Activated CD8-positive, alpha-beta memory T cell treated with anti-CD3 and anti-CD28 coated beads for 1 hour (primary cell): ENCODE measurements at places on chromosomes 2 and 18.

DNA sequence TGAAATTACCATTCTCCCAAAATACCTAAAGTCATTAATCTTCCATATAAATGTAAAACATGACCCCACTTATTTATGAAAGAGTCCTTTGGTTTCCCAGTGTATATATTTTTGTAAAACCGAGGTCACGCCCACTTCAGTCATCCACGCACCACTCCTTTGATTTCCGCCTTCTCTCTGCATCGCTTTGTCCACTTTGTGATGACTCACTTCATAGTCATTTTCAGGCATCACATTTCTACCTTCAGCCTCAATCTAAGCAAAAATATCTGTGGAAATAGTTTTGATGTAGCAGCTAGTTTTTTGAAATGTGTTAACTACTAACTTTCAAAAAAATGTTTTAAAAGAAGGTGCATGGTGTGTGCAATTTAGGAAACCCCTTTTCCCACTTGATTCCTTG lies 793.5 kb upstream of the SOX11 start:
- DNase-seq, result no peak

DNA sequence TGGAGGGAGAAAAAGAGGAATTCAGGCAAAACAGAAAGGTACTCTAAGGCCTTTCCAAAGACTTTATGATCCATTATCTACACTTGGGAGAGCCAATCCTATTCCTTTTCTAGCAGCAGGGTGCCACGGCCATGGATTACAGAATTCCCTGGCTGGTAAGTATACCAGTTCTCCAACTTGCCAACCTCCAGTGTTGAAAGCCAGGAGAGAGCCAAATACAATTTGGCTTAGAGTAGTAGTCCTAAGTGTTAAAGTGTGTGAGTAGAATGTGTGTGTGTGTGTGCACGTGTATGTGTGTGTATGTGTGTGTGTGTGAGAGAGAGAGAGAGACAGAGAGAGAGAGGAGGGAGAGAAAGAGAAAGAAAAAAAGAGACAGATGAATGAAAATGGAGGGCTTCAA lies 43.3 kb downstream of the WDPCP start:
- no peak for DNase-seq

DNA sequence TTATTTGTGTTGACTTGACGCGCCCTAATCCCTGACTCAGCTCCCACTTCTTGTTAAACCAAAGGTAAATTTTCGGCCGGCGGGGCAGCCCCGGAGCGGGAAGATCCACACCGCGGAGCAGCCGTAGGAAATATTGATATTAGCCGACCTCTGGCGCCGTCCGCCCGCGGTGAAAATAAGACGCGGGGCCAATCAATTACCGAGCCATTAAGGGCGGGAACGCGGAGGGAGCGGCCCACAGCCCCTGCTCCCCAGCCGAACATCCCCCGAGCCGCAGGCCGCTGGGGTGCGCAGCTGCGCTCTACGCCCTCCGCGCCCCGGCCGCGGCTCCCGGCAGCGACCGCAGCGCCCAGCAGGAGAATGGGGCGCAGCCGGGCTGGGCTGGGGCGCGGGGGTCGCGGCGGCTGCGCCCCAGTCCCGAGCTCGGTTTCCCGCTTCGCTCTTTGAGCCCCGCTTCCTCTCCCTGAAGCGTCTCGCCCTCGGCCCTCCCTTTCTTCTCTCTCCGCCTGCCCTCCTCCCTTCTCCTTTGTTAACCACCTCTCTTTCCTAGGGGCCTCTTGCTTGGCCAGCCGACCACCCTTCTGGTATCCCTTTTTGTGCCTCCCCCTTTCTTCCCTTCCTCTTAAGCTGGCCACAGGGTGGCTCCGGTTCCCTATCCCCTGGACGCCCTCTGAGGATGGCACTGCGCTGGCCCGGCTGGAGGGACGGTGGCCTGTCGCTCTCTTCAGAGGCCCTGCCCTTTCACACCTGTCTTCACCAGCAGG lies 40.9 kb downstream of the CELF4 start:
- DNase-seq, result no peak

- DNase-seq, result no peak
Observed at GRCh38 chr2:69781321-69782248, 39.7 kb downstream of the ANXA4 start.

GRCh38 chr2:143575340-143575739 lies 446.1 kb downstream of the ARHGAP15 start:
- no peak for DNase-seq

DNA sequence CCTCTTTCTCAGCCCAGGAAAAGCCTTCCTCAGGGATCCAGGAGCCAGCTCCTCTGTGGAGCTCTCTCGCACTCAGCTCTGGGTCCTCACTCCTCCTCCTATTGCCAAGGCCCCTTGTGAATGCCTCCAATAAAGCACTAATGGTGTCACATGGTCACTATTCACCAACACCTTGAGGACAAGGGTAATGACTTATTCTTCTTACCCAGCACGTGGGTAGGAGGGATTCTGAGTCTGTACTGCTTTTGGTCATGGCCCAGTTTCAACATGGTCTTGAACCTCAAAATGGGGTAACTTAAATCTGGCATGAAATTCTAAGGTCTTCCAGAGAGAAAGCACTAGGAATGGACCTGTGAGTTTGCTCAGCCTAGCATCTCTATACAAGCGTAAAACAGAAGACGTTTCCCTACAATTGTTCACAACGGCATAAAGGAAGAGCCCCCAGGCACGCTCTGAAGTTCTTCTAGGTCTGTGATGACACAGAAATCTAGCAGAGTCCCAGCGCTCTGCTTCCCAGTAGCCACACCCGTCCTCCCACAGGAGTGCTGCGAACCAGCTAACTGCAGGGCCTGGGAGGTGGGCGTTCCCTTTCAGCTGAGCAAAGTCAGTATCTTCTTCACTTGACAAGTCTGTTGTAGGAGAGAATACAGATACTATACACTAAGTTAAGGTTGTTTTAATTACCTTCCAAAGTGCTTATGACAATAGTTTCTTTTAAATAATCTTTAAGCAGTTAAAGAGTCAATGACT lies 14.6 kb upstream of the KIDINS220 start:
- no peak for DNase-seq

- no peak for DNase-seq
Observed at GRCh38 chr2:217430916-217431576, 571.2 kb upstream of the TNP1 start.

DNA sequence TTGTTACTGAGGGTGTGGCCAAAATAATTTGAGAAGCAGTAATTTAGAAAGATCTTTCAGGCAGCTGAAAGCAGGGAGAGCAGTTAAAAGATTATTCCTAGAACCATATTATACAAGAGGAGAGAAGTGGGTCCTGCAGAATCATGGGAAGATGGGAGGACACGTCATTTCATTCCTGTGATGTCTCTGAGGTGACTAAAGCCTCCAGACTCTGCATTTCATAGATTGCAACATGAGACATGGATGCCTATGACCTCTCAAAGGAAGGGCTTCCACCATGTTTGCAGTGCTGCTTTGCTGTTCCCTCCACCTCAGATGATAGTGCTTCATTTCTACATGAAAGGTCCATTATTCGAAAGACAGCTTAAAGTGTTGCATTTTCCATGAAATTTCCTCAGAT lies 788.4 kb downstream of the TSN start:
- no peak for DNase-seq

DNA sequence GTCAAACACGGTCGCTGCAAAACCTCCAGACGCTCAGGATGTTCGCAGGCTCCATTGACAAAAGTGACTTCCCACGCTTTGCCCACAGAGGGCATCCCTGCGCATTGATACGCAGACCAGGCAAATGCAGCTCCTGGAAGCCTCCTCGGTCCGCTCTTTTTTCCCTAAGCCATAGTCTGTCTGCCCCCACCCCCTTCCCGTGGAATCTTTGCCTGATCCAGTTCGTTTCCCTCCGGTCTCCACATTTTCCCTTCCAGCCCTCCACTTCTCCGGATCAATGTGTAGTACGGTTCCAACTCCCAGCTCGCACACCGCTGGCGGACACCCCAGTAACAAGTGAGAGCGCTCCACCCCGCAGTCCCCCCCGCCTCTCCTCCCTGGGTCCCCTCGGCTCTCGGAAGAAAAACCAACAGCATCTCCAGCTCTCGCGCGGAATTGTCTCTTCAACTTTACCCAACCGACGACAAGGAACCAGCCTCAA lies at the start of gene DCC:
TSS of gene DCC (plus strand) at position 307 of the 481 bp plus-strand sequence. CDS start 591 bp downstream, outside the sequence.
- no peak for DNase-seq

DNA sequence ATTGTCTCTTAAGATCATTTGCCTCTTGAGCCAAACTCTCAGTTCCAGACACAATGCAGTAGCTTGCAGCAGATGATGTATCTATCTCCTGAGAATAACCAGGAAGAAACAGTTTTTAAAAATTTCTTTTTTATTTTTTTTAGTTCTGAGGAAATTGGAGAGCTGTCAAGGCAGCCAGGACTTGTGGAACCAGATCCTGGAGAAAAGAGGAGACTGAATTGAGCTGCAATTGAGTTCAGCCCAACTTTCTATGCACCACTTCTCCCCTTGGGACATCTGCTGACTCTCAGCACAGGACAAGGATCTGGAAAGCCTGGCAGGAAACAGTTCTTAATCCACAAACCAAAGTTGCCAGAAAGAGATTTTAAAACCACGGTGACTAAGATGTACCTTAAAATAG lies 13.5 kb upstream of the CSRNP3 start:
- DNase-seq, result no peak

DNA sequence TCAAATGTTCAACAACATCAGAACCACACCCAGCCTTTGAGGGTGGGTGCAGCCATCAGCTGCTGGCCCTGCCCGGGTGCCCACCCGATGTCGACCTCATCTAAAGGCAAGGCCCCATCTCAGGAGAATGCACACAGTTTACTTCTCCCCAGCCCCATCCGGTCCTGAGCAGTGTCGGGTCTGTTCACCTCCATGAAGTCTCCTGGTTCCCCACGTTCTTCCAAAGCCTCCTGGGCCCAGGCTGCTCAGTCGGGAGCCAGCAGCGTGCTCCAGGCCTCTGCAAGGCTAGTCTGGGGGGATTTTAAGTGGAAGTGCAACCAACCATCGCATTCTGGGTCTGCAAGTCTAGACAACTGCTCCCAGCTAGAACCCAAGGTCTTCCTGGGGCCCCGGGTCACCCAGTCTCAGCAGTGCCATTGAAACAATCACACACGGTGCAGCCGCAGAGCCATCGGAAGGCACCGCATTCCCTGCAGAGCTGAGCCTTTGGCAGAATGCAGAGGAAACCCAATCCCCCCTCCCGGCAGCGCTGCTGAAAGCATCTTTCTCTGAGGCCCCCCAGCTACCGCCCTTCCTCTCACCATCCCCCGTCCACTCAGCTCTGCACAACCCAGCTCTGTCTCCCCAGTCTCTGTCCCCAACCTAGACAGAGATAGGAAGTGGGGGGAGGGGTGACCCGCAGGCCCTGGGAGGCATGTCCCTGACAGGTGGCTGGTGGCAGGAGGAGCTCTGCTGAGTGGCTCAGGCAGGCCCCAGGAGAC lies 8.5 kb downstream of the ESPNL start:
- DNase-seq, result no peak

GRCh38 chr2:119852214-119852613 lies 92.5 kb downstream of the PTPN4 start:
- DNase-seq, result no peak

DNA sequence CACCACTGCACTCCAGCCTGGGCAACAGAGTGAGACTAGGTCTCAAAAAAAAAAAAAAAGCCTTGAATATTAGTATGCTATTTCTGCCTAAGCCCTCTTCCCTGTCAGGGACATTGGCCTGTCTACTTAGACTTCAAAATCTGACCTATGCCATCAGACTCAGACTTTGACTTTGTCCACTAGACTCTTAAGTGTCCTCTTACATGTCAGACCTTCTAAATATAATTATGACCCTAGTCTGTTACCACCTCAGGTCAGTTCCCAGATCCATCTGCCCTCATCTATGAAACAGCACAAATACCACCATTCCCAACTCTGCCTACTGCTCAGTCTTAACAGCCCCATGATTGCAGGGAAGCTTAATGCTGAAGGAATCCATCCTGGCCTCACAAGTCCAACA lies 244.6 kb downstream of the ZEB2 start:
- no peak for DNase-seq
